AG04450 (cell line): ENCODE measurements at places on chromosomes 12 and 14.

GRCh38 chr12:96302687-96303310 is 97.4 kb downstream of the CDK17 start:
- DNase-seq: no peak

DNA sequence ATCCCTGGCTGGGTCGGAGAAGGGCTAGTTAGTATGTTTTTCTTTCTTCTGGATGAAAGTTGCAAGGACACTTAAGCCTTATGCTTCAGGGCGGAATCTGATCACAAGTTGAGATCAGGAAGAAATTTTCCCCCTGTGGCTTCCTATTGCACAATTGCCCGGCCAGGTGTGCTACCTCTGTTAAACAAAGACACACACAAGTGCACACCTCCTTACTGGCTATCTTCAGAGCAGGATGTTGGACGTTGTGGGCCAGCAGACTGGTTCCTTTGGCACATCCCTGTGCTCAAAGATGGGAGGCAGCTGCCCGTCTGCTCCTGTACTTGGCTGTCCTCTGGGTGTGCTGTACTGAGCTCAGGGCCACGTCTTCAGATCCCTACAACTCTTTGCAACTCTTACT is 19.1 kb downstream of the ETV6 start:
- no peak for DNase-seq

DNA sequence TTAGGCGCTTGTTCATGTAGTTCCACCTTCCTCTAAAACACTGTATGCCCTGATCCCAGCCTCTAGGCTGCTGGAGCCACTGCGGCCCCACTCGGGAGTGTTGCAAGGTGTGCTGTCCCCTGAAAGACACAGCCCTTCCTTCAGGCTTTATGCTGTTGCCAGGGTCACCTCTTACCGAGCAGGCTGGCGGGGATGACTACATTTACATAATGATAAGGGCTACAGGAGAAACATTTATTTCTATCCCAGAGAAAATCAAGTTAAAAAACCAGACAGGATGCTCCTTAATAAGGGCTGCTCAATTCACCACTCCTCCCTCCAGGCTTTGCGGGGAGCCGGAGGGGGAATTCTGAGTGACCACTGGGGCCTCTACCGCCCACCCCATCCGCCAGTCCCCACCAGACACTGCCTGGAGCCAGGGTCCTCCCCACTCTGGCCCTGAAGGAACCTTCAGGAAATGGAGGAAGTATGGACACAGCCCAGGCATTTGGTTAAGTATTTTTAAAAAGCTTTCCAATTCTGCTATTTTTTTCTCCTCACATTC is 200.6 kb downstream of the TTC7B start:
- DNase-seq: no peak

- DNase-seq: no peak
Measured at GRCh38 chr14:95025218-95025617, 132.1 kb downstream of the DICER1 start.

- DNase-seq: no peak
Measured at GRCh38 chr12:114974826-114975639, 291.1 kb upstream of the TBX3 start.

DNA sequence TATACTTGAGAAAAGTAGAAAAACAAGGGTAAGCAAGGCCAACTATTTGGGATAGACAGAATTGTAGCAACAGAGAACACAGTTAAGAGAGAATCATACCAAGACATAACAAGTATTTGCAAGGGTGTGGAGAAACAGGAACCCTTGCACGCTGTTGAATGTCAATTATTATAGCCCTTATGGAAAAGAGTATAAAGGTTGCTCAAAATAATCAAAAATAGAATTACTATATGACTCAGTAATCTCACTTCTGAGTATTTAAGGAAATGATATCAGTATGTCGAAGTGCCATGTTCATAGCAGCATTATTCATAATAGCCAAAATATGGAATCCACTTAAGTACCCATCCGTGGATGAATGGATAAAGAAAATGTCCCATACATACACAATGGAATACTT is 193.3 kb downstream of the PHLDA1 start:
- DNase-seq: no peak

GRCh38 chr12:19967001-19967400 is 401.3 kb upstream of the PDE3A start:
- no peak for DNase-seq

- DNase-seq: no peak
Measured at GRCh38 chr12:114319422-114319821, 86.5 kb downstream of the TBX5 start.

GRCh38 chr14:69667938-69668335 is 56.5 kb downstream of the SUSD6 start:
- DNase-seq: no peak

DNA sequence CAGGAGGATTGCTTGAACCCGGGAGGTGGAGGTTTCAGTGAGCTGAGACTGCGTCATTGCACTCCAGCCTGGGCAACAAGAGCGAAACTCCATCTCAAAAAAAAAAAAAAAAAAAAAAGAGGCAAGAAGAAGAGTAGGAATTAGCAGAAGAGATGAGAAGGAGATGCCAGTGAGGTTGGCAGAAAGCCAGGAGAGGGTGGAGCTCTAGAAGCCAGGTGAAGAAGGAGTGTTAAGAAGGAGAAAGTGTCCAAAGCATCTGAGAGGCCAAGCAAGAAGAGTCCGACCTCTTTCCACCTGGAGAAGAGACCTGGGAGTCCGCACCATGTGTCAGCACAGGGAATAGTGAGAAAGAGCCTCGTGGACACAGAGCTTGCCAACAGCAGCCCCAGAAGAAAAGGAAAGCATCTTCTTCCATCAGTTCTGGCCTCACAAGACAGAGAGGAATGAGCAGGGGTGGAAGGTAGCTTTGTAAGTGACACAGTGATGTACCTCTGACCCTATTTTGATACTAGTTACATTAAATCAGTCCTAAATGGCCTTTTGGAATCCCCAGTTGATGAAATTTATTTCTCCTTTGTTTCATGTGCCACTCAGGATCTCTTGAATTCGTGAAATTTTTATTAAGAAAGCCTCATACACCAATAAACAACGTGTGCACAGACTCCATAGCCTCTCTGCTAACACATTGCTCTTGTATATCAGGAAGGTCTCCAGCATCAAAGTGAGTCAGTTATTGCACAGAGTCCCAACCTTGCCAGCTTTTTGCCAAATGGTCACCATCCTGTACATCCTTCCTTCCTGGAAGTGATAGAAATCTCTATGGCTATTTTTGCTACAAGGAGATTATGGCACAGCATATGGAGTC is 70.6 kb downstream of the SAMD4A start:
- DNase-seq: no peak

- DNase-seq: no peak
Measured at GRCh38 chr14:69073915-69074314, 79.0 kb downstream of the DCAF5 start.

- no peak for DNase-seq
Measured at GRCh38 chr12:101923045-101923718, 45.8 kb downstream of the DRAM1 start.

DNA sequence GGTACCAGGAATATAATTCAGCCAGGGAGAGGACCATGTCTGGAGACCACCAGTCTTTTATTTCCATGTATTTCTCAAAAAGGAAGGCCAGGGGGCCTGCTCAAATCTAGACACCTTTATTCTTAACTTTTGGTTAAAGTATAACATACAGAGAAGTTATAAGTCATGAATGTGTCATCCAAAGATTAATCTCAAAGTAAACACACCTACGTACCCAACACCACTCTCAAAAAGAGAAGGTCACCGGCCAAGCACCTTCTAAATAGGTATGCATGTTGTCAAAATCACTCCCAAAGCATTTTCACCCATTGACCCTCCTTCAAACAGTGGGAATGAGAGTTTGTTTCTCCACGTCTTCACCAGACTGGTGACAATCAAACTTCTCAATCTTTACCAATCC is 60.0 kb upstream of the FZD10 start:
- DNase-seq: no peak

GRCh38 chr12:3436461-3437065 is 54.4 kb upstream of the PRMT8 start:
- DNase-seq: no peak

GRCh38 chr12:6333566-6333965 is 8.3 kb downstream of the TNFRSF1A start:
- DNase-seq: peak; percentile 49

DNA sequence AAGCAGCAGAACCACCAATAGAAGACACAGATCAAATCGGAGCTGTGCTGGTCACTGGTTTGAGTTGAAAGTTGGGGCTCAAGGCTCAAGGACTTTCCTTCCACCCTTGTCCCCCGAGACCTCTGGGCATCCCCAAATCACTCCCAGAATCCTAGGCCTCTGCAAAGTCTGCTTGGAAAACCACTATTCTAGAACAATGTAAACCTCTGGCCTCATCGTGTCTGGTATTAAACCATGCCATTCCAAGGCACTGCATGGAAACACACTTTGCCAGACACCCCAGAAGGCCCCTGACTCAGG is 288.0 kb downstream of the DPF3 start:
- no peak for DNase-seq

GRCh38 chr12:68846811-68847210 is 38.8 kb downstream of the MDM2 start:
- DNase-seq: no peak

- DNase-seq: no peak
Measured at GRCh38 chr12:85644508-85644907, 191.7 kb downstream of the RASSF9 start.

DNA sequence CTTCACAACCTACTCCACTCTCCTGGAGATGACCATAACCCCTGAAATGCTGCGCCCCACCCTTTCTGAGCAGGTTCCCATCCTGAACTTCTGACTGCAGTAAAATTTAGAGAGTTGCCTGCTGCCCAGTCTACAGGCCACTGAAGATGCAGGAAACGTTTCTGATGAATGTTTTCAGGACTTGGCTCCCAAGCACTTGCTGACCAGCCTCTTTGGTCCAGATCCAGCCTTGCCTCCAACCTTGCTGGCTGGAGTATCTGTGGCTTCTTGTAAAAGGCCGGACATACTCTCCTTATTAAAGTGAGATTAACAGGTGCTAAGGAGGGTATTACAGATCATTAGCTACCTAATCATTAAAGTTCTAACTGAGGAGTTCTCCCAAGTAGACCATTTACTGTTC is 70.3 kb upstream of the STXBP6 start:
- DNase-seq: no peak

GRCh38 chr12:113724794-113725556 is 241.2 kb downstream of the RBM19 start:
- DNase-seq: no peak

DNA sequence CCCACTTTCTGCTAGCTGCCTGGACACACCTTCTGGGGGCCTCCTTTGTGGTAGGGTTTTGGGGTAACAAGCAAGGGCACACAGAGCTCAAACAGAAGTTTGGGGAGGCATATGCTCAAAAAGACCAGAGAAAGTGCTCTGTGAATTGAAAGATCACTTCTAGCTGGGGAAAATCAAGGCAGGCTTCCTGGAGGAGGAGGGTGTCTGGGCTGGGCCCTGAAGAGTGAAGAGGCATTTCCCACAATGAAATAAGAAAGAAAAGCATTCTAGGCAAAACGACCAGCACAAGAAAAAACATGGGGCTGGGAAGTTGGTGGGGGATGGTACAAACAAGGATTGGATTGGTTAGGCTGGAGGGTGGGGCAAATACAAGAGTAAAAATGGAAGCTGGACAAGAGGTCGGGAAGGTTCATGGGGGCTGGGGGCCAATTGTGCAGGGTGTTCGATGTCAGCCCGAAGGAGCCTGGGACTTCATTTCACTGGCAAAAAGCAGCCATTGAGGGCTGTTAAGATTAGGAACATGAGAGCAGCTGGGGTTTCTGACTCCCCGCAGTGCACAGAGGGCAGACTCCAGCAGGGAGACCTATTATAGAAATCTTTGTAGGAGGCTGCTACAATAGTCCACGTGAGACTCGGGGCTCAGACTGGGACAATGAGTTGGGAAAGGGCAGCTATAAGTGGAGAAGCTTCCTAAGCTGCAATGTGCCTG is 51.5 kb upstream of the CMKLR1 start:
- no peak for DNase-seq

DNA sequence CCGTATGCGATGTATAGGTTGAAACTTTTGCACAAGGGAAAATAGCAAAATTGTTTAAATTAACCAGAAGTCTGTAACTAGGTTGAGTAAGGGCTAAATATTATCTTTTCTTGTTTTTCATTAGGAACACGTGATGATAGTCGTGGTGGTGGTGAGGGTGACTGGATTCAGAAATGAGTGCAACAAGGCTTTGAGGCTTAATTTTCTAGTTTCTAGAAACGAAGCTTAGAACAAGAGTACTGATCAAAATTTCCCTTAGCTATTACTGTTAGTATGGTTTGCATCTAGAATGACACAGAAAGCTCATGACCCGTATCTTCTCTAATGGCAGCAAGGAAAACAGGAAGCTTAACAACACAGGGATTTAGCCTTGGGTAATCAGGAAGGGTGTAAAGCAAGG is 7.0 kb downstream of the SLIRP start:
- no peak for DNase-seq

- DNase-seq: no peak
Measured at GRCh38 chr14:75831455-75831854, 150.3 kb downstream of the TGFB3 start.

DNA sequence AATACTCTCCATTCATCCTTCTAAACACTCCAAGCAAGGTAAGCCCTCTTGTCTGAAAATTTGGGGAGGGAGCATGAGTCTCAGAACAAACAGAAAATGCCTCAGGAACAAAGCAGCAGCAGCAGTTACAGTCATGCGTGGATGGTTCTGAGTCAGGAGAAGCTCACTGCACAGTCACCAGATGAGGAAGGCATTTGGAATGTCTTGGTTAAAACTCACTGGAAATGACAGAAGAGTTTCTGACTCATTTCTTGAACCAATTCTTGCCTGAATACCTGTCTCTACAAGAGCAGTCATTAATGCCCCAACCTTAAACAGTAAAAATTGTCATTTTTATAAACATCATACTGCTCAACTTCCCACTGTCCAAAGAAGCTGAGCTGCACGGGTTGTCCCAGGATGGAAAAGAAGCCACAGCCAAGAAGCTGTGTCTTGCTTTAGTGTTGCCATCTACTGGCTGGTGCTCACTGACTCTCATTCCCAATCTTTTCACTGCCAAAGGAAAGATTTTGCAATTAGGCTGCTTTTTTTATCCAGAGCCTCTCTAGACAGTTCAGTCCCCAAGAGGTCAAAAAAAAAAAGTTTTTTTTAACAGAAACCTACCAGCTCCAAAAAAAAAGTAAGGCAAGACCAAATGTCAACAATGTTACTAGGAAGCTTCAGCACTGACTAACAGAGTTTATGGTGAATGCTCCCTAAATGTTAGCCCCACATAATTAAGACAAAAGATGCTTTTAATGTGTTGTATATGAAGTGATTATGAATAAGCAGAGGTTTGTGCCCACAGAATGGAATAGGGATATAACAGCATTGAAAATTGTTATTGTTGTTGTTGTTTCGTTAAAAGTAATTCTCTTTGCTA is 40.4 kb downstream of the KICS2 start:
- peak; percentile 91 for DNase-seq

DNA sequence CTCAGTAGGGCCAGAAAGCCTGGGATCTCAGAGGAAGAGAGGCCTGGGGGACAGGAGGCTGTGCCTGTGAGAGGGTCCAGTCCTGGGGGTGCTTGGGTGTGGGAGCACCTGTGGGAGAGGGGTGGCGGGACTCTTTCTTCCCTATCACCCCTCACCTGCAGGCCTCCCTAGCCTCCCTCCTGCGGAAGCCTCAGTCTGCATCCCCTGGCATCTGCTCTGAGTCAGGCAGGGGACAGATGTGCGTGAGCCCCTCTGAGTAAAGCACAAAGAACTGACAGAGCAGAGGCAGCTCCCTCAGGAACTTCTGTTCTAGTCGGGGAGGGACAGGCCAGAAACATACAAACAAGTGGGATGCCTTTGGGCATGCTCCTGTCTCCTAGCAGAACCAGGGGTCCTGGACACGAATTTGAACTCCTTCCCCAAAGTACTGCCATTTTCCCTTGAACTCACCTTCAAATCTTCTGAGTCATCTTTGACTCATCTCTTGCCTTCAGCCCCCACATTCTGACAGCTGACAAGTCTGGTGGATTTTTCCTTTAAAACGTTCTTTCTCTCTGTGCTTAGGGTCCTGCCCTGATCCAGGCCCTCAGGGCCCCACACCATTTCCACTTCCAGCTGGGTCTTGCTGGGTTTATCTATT is 8.5 kb upstream of the HSP90AA1 start:
- DNase-seq: no peak
